ENCODE measurements at places on chromosomes 5 and 9.

DNA sequence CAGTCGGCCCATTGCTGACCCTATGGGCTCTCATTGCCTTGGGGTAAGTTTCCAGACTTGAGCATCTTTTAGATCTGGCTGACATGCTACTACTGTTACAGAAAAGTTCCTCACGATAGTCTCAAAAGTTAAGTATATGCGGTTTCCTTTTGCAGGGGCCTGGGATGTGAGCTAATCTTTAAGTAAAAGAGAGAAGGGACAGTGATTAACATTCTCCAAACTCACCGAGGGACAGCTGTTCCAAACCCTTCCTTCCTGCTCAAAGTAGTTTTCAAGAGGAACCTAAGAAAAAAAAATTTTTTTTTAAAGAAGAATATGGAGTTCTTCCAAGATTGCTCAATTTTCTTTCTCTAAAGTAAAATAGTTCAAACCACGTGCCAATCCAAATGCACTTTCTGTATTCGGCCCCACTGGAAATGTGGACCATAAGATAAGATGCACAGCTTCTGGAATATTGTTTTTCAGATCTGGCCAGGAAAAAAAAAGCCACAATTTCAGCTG lies 168.0 kb upstream of the SPRY4 start:
- DNase-seq, result no peak

GRCh38 chr9:36991516-36992134 lies 42.4 kb downstream of the PAX5 start:
- DNase-seq, result no peak

DNA sequence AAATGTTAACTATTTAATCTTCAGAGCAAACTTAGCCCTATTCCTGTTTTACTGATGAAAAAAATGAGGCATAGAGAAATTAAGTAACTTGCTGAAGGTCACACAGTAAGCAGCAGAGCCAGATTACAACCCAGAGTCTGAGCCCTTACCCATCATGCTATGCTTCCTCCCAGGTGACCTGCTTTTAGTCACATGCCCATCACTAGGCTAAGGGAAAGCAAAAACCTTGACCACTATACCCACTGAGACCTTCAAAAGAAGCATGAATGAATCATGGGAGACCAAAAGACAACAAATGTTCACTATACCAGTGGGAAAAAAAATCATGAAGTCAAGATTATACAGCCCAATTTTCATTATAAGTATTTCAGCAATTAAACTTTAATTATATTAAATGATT lies 5.3 kb upstream of the HAUS6 start:
- DNase-seq, result no peak

DNA sequence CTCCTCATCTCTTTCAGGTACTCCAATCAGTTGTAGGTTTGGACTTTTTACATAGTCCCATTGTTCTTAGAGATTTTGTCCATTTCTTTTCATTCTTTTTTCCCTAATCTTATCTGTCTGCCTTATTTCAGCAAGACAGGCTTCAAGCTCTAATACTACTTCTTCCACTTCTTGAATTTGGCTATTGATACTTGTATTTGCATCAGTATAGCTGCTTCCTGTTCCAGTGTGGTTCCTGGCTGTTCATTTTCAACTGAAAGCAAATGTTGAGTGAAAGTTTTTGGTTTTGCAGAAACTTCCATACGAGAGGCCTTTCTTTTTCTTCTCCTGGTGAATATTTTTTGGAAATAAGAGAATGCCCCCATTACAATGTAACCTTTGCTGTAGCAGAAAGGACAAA lies 12.0 kb upstream of the IFNA1 start:
- DNase-seq, result no peak

Data from activated CD4-positive, CD25-positive, alpha-beta regulatory T cell (primary cell).